Activated CD4-positive, alpha-beta T cell treated with anti-CD3 and anti-CD28 coated beads, Interleukin-2, amount 50 U/mL, for 4 hours (primary cell): ENCODE measurements at places on chromosomes 11 and 22.

GRCh38 chr11:63872800-63873197 is 33.9 kb downstream of the MARK2 start:
- DNase-seq = no peak

GRCh38 chr11:95605271-95605940 is 184.2 kb downstream of the FAM76B start:
- DNase-seq = no peak

- DNase-seq = no peak
Observed at GRCh38 chr11:109514313-109515018, 92.5 kb downstream of the C11orf87 start.

DNA sequence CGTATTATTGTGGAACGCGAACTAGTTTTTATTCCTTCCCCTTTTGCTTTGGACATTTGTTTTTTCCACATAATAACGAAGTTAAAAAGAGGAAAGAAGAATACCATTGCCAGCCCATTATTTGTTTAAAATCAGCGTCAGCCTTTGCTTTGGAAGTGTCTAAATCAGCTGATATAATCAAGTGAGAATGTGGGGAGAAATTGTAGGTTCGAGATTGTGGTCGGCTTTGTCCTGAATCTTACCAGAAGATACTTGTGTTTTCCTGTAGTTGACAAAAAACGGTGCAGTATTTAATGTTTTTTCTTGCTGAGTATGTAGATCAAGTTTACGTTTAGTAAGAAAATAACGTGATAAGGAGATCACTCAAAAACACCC is 935 bp downstream of the ZNF143 start:
- no peak for DNase-seq

GRCh38 chr11:106276126-106276525 is 198.7 kb downstream of the AASDHPPT start:
- no peak for DNase-seq

- no peak for DNase-seq
Observed at GRCh38 chr22:31173386-31174145, 13.6 kb downstream of the RNF185 start.

- no peak for DNase-seq
Observed at GRCh38 chr11:12692229-12693075, 18.2 kb downstream of the TEAD1 start.
